ENCODE measurements at places on chromosomes 12 and 14.

DNA sequence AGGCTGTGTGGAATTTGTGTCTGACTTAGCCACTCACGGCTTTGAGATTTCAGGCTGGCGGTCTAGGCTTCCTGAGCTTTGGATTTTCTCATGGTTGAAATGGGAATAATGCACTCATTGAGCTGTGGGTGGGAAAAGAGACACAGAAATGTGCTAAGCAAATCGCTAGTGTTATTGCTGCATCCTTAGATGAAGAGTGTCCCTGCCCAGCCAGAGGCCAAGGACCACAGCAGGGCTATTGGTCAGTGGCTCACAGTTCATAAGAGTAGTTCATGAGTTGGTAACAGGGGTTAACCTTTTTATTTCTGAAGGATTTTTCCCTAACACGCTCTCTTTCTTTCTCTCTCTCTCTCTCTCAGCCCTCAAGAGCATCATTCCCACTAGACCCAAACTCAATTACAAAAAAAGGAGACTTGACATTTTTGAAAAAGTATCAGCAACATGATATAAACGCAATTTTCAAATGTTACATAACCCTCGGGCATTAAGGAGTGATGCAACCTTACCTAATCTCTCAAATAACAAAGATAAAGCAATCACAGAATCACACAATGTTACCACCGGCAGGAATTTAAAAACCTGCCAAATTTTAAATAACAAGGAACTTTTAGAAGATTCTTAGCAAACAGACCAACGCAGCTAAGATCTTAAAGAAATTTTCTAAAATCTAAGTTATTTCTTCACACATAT, 36.7 kb upstream of the RMST start:
- no peak for DNase-seq

GRCh38 chr12:130334937-130335336, 2.8 kb upstream of the PIWIL1 start:
- DNase-seq, result no peak

GRCh38 chr14:21072781-21073339, 2.8 kb downstream of the ARHGEF40 start:
- DNase-seq, result no peak

DNA sequence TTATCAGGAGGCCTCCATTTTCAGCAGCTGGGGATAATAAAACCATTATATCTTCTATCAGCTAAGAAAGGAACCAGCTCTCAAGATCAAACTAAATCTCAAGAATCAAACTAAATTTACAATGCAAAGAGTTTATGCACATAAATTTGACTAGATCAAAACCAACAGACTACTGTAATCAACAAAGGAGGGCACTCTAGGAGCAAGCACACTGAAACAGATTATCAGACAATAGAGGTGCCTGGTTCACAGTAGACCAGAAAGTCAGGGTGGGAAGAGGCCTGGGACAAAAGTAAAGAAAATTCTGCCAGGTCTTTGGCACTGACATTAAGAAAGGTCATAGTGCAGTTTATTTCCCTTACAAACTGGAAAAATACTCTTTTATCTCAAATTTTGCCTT, 61.0 kb downstream of the HECTD4 start:
- no peak for DNase-seq

GRCh38 chr12:26678697-26679660, 154.0 kb downstream of the ITPR2 start:
- DNase-seq, result no peak

GRCh38 chr12:27754795-27755194, 25.2 kb upstream of the KLHL42 start:
- no peak for DNase-seq

DNA sequence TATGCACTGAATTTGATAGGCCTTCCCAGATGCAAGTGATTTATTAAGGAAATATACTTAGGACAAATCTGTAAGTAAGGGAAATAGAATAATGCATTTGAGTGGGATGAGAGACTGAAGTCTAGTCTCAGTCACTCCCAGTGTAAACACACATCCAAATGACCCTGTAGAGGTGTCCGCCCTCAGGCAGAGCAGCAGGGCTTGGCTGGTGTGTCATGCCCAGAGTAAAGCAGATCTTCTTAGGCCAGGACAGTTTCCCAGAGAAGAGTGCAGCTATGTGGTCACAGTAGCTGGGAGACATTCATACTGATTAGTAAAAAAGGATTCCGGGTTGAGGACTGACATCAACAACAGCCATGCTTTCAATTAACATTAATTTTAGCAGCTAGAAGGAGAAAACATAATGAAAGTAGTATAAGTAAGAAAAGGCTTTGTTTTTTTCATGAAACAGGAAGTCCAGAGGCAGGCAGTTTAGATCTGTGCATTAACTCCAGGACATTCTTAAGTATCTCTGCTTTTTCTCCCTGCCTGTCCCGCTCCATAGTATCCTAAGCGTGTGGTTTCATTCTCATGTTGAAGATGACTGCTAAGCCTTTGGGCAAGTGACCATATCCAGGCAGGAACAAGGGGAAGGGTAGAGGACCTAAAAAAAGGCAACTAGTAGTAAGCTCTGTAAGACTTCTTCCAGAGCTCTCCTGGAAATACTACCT, 35.7 kb downstream of the CNTN1 start:
- peak; percentile 4 for DNase-seq

GRCh38 chr12:94198872-94199271, 50.5 kb downstream of the PLXNC1 start:
- DNase-seq, result no peak

DNA sequence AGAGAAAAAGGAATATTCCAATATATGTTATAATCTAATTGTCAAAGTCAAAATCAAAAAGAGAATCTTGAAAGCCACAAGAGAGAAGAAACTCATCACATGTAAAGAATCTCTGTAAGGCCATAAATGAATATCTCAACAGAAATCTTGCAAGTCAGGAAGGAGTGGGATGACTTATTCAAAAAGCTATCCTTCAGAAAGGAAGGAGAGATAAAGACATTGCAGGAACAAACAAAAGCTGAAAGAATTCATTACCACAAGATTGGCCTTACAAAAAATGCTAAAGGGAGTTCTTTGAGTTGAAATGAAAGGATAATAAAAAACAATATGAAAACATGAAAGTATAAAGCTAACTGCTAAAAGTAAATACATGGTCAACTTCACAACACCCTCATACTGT, 286.8 kb downstream of the LRIG3 start:
- DNase-seq, result no peak

GRCh38 chr14:26761532-26761931, 163.7 kb upstream of the NOVA1 start:
- DNase-seq, result no peak

GRCh38 chr14:34368971-34369647, 92.9 kb downstream of the SPTSSA start:
- DNase-seq, result no peak

- DNase-seq, result no peak
Observed at GRCh38 chr14:58549105-58549757, 88.5 kb upstream of the DACT1 start.

- DNase-seq, result no peak
Observed at GRCh38 chr14:95549656-95550585, 15.1 kb downstream of the GLRX5 start.

DNA sequence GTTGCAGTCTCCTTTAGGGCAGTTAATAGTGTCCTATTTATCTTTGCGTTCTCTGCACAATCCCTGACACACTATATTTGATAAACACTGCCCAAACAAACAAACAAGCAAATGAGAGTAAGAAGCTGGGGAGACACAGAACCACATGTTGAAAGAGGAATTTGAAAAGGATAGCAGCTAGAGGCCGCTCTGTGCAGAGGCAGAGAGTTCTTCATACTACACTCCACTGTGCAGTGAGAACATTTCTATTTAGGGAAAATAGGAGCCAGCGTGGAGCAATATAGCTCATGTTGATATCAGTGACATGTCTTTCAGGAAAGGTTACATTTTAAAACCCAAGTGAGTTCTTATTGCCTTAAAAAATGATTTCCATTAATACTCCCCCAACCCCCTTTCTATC, 140.3 kb upstream of the SEL1L start:
- no peak for DNase-seq

DNA sequence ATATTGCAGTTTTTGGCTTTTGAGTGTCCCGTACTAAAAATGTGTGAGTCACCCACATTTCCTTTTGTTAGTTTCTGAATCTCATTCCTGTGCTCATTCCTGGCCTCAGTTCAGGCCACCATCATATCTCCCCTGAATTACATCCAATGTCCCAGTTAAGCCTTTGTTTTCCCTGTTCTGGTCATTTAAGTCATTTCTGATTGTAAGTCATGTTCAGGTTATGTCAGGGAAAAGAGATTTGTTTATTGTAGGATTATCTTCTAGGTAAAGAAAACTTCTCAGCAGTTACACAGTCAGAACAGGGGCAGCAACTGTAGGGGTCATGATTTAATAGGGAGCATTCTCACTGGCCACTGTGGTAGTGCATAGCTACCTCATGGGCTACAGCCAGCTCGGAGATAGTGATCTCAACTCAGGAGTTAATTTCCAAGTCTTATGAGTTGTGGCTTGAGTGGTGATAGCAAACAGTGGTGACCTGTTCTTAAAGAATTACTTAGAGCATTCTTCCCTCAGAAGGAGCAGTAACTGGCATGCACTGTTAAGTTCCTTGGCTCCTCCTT, 6.7 kb downstream of the DDX47 start:
- DNase-seq, result peak; percentile 64

GRCh38 chr12:83046019-83046418, 359.3 kb downstream of the TMTC2 start:
- DNase-seq, result no peak

GRCh38 chr14:101857226-101857625, 95.7 kb downstream of the PPP2R5C start:
- peak; percentile 24 for DNase-seq

DNA sequence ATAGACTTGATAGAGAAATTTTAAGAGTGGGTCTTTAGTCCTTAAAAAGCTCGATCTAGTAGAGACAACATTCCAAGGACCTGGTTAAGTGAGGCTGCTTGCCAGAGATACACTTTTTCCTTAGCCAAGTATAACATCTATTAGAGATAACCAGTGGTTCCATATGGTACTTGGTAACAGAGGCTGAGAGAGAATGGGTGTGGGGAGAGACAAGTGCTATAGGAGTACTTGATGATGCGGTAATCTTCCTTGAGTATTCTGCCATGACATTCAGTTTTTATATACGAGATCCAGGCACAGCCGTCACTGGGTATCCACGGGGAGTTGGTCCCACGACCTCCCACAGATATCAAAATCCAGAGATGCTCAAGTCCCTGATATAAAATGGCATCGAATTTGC, 77.4 kb upstream of the REP15 start:
- DNase-seq, result no peak

- DNase-seq, result no peak
Observed at GRCh38 chr12:92995258-92995903, 66.3 kb upstream of the EEA1 start.

- no peak for DNase-seq
Observed at GRCh38 chr14:51370758-51371386, 130.8 kb downstream of the TMX1 start.

- DNase-seq, result no peak
Observed at GRCh38 chr14:28772613-28773012, 6.0 kb downstream of the FOXG1 start.

GRCh38 chr14:29858299-29858698, 69.3 kb downstream of the PRKD1 start:
- no peak for DNase-seq

- DNase-seq, result no peak
Observed at GRCh38 chr12:77372026-77372425, 306.7 kb upstream of the E2F7 start.

GRCh38 chr14:66174453-66174891, 311.7 kb upstream of the CCDC196 start:
- DNase-seq, result no peak

GRCh38 chr12:100463661-100464060, 10.0 kb upstream of the NR1H4 start:
- DNase-seq, result no peak

DNA sequence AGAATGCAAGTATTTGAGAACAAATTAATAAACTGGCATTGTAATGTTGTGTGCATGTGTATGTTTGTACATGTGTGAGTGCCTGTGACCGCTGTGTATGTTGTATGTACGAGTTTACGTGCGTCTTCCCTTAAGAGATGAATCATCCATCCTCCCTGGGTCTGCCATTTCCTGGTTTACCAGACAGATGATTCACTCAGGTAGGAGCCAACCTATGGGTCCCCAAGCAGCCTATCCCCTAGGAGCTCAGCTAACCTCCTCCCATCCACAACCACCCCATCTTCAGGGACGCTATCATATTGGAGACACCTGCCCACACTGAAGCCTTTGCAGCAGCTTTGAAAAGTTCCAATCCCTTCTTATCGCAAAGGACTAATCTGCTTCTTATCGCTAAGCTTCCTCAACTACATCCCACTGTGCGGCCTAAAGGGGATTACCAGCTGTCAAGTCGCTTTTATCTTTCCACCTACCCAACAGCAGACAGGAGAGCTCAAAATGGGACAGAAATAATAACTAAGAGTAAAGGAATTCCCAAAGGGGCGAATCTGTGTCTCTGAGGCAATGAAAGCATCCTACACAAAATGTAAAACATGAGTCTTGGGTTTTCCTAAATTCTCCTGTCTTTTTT, 81.5 kb upstream of the TMCC3 start:
- DNase-seq, result no peak

DNA sequence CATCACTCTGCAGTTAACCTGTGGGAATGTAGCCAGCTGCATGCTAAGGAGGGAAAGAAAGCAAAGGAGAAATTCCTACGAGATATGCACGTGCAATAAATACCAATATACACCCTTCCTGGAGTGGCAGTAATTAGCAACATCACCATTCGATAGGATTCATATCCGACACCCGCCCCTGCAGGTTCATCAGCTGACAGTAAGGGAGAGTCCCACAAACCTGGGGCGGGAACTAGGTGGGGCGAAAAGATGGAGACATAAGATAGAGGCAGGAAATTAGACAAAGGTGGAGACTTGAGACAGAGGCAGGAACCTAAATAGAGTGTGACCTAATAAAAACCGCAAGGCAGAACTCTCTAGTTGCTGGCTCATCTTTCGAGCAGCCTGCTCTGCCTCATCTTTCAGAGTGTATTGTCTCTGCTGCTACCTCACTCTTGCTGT, 51.6 kb downstream of the PLEKHG3 start:
- peak; percentile 62 for DNase-seq

GRCh38 chr12:66756631-66757030, 77.8 kb upstream of the GRIP1 start:
- no peak for DNase-seq

- DNase-seq, result no peak
Observed at GRCh38 chr12:12521044-12521485, 41.6 kb downstream of the DUSP16 start.

- no peak for DNase-seq
Observed at GRCh38 chr14:54424479-54424901, 16.7 kb downstream of the CNIH1 start.

DNA sequence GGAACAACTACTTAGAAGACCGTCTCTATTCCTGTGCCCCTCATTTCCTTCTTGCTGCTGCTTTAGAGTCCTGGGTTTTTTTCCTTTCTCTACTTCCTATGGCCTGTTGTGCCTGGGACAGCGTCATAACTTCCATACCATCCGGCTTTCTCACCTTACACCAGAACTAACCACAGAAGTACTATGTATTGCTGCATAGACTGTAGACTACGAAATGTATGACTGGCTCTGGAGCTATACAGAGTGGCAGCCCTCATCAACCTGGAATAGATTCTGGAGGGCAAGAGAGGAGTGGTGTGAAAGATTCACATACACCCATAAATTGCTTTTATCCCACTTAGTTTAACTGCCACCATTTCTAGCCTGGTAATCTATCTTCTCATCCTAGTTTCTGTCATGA, 16.9 kb upstream of the SRP54 start:
- no peak for DNase-seq

- DNase-seq, result no peak
Observed at GRCh38 chr14:73149753-73150152, 13.4 kb downstream of the PSEN1 start.

- no peak for DNase-seq
Observed at GRCh38 chr12:88433997-88434703, 146.1 kb downstream of the KITLG start.

- peak; percentile 37 for DNase-seq
Observed at GRCh38 chr12:98399532-98399931, 115.9 kb upstream of the TMPO start.

Measured in Caco-2 (cell line).